ENCODE measurements at places on chromosomes 5 and 9. TPM values are rescaled to one million over a fixed set of nuclear protein-coding genes. Genes with fewer than 3 reads are reported as not detected.
A peak's percentile ranks its signal among the peaks of the same experiment; 100 is the strongest.

DNA sequence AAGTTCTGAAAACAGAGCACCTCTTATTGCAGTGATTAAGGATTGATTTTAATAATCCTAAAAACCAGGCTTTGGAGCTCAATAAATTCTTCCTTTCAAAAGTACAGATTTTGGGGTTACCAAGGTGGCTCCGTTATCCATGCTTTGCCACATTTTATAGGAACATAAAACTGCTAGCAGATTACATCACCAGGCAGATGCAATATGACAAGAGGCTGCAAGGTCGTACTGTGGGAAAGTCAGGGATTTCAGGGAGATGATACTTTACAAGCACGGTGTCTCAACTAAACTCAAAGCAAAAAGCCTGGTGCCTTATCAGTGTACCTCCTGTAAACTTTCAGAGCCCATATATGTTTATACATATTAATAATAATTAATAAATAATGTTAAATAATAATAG lies 28.6 kb downstream of the ADAMTSL1 start:
- DNase-seq, result no peak

- DNase-seq, result no peak
Measured at GRCh38 chr5:132782101-132782500, 5.1 kb upstream of the SEPTIN8 start.

DNA sequence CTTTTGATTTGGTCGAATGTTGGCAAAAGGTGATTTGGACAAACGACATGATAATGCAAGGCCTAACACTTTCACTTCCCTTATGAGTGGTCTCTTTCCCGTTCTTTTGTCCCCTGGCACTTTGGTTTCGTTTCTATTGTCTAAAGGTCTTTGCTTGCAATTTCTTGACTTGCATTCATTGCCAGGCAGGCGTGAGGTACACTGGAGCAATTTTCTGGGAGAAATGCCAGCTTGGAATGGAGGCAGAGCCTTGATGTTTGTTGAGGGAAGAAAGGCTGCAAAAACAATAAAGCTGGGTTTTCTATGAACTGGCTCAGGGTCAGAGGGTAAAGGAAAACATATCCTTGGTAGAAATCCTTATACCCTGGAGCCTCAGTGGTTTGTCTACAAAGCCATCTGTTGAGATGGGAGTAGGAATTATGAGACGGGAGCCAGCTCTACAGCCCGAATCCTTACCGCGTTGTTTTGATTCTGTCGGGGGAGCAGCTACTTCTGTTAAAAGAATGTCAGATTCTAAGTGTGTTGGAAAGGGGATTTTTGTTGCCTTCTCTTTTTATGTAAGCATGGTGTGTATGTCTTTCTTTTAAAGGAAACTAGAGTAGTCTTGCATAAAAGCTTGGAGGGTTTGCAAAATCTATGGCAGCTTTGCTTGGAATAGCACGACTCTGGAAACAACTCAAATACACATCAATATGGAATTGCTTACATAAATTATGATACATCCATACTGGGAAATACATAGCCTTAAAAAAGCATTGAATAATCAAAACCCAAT lies 158.9 kb downstream of the RMI1 start:
- no peak for DNase-seq

DNA sequence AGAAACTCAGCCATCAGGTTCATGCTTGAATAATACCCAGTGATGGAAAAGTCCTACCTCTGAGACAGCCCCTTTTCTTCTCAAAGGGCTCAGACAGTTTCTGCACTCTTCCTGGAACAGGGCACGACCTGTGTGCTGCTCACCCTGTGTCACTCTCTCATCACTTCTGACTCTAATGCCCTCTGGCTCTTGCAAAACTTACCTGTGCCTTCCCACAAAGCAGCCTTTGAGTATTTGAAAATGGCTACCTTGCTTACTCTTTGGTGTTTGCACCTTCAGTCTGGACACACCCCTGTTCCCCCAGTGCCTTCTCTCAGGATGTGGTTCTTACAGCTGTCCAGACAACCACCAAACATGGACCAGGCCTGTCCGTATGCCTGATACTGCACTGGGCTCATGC lies 171.4 kb downstream of the GRIA1 start:
- DNase-seq, result no peak

- DNase-seq, result peak; percentile 13
Measured at GRCh38 chr5:53249529-53250200, 140.1 kb upstream of the MOCS2 start.

DNA sequence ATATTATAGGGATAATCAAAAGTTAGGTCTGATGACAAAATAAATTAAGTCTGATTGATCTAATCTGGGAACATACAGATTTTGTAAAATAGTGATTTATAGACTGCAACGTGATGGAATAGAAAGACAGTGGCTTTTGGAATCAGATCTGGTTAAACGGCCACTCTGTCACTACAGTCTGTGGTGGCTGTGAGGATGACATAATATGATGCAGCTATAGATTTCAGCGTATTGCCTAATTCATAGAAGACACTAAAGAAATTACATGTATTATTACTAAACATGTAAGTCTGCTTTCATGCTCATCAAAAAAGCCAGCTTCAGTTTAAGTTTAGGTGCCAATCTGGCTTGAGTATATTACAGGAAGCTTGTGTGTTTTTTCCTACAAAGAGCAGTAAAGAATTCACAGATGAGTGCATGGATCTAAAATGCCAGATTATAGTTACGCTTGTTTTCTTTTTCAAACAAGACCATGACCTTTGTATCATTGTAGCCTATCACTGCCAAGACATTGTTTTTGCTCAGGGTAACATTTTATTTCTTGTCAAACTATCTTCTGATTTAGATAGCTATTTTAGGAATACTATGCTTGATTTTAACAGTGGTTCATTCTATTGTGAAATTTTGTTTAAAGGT lies 25.7 kb downstream of the CPEB4 start:
- DNase-seq, result no peak

GRCh38 chr9:129558063-129558550 lies 62.8 kb downstream of the C9orf50 start:
- no peak for DNase-seq

DNA sequence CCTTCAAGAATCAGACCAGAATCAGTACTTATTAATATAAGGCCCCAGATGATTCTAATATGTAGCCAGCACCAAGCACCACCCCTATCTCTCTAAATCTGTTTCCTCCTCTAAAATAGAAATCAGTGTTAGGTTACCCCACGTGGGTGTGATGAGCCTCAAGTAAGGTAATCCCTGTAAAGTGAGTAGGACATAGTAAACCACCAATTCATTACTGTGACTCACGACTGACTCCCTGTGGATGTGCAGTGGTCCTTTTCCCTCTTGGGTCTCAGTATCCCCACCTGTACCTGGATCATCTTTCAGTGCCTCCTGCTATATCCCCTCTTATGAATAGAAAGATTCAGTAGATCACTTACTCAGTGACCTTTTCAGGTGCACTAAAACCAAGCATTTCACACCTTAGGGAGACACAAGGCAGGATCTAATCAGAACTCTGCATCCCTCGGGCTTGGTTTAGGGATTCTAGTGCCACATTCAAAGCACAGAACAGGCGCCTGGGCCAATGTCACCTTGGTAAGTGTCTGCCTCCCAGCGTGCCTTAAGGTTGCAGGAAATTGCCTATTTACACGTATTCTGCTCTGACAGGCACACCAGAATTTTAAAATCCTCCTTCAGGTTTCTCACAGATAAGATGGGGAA lies 12.2 kb upstream of the ALDH1B1 start:
- DNase-seq, result no peak

GRCh38 chr5:80885396-80886000 lies 74.7 kb upstream of the RASGRF2 start:
- no peak for DNase-seq

DNA sequence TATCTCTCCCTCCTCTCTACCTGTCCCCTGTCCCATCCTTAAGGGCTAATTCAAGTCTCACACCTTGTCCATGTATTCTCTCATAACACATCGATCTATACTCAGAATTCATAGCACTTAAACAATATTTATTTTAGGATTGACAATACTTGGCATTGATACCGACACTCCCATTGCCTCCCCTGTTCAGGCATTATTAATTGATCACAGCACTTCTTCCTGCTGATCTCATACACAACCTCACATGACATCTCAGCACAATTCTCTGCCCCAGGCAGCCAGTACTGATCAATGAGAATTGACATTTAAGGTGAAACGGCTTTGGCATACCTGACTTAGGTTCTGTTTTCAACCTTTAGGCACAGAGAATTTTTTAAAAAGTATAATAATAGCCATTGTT lies 582.4 kb upstream of the BRINP1 start:
- DNase-seq, result no peak

DNA sequence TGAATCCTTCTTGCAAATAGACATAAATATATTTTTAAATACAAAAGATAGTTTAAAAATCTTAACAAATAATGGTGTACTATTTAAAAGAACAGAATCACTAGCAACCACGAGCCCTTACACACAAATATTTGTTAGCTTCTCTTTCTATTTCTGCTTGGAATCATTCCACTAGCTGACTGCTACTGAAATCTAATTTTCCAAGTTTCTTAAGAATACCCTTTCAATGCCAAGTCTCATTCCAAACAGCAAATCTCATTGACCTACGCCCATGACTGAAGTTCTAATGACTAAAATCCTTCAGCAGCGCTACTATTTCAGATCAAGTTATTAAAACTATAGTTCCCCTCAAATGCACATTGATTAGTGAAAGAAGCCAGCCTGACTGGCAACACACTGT lies 13.2 kb upstream of the PPP1R2B start:
- DNase-seq, result no peak

DNA sequence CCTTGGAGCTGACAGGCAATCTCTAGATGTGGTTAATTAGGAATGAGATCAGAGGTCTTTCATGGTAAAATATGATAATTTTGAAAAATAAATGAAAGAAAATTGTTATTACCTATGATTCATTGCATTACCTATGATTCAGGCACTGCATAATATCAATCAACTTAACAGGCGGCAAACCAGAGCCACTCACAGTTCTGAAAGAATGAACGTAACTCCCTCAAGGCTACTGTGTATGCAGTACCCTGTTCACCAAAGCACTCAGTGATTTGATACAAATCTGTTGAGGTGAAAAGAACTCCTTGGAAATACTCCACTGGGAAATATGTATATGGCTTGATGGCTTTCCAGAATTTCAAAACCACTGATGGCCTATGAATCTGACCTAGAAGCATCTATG lies 398.9 kb downstream of the ACTL7B start:
- no peak for DNase-seq

DNA sequence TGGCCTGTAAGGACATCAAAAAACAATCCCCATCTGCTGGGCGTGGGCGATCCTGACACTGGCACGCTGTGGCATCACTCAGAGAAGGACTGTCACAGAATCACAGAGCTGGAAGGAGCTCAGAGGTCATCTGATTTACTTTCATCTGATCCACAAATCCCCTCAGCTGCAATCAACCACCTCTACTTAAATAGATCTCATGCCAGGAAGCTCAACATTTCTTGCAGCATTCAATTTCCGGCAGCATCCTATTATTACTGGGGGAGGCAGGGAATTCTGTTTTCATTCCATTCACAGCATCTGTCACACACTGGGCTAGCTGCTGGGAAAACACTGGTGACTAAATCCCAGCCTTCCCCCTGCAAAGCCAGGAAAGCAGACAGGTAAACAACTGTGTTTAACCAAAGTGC lies 38.3 kb downstream of the RETREG1 start:
- DNase-seq, result no peak

DNA sequence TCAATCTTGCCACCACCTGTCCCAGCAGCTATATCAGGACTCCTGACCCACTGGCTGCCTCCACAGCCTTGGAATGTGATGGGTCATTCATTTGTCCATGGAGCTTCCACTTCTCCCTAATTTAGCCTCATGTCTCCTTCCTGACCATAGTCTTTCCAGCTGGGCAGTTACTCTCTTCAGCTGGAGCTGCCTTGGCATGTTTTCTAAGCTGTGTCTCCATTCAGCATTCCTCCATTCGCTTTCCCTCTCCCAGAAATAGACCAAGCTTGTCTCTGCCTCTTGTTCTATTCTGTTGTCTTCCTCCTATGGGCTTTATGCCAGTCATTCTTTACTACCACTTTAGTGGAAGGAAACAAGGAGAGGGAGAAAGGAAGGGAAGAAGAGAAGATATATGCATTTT lies 5.3 kb upstream of the CTXN3 start:
- DNase-seq, result no peak

GRCh38 chr5:102241809-102242421 lies 54.2 kb downstream of the SLCO4C1 start:
- DNase-seq, result no peak

DNA sequence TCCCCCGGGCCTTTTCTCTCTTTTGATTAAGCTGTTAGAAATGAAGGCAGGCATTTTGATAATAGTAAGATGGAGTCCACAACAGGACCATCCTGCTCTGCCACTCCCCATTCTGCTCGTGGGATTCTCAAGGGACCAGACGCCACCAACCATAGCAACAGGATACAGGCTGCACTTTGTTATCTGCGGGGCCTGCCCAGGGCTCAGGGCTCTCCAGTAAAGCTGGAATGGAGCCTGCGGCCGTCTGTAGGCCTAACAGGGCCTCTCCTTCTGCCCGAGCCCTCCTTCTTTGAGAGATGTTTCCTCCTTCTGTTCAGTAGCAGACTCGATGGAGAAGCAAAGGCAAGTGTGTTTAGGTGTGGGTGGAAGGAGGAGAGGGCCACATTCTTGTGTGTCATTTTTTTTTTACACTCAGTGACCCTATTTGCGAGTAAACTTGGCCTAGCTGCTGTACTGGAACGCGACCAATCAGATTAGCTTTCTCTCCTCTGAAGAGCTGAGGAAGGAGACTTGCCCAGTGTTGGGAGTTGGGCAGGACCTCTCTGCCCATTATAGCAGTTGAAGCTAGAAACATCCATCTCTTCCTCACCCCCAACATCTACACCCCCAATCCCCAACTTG lies 8.9 kb upstream of the EPB41L4B start:
- no peak for DNase-seq

GRCh38 chr9:112530751-112531205 lies 44.2 kb downstream of the KIAA1958 start:
- no peak for DNase-seq

- no peak for DNase-seq
Measured at GRCh38 chr5:166532456-166533220, 1758.8 kb upstream of the WWC1 start.

- no peak for DNase-seq
Measured at GRCh38 chr9:136055715-136056545, 39.2 kb downstream of the NACC2 start.

DNA sequence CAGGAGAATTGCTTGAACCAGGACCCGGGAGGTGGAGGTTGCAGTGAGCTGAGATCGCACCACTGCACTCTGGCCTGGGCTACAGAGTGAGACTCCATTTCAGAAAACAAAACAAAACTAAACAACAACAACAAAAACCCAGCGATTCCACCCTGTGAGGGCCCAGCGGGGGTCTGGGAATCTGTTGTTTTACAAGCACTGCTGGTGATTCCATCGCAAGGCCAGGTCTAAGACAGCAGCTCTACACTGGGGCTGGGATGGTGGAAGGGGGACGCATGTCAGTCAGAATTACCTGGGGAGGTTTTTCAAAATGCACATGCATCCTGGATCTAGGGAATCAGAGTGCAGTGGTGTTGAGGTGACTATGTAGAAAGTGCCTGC lies 90.9 kb downstream of the ANKRD55 start:
- no peak for DNase-seq

ENHO gene
- polyA plus RNA-seq, result 0.39 TPM

SYK gene
- 0.40 TPM for polyA plus RNA-seq

C9 gene
- polyA plus RNA-seq, result not detected

TTC39B gene
- polyA plus RNA-seq, result 0.18 TPM

SPINK1 gene
- polyA plus RNA-seq, result 24.1 TPM

GABRA6 gene
- polyA plus RNA-seq, result not detected

All from psoas muscle (tissue), 8 donors.